Lower leg skin (tissue), 4 donors: ENCODE measurements at places on chromosomes 3 and 15. TPM values are rescaled to one million over a fixed set of nuclear protein-coding genes. Genes with fewer than 3 reads are reported as not detected.

ANKRD34C gene
- total RNA-seq, result not detected

ATP13A5 gene
- total RNA-seq, result 4.9 TPM

ITPKA gene
- not detected for total RNA-seq

GPR160 gene
- 1.5 TPM for total RNA-seq

CLDN1 gene
- 510 TPM for total RNA-seq

ZNF80 gene
- total RNA-seq, result not detected

VIPR1 gene
- 71.5 TPM for total RNA-seq

HRG gene
- not detected for total RNA-seq

C3orf85 gene
- total RNA-seq, result not detected

CCR8 gene
- not detected for total RNA-seq

SEMA4B gene
- 151 TPM for total RNA-seq

KAT2B gene
- 29.2 TPM for total RNA-seq

AHSG gene
- not detected for total RNA-seq

SSUH2 gene
- total RNA-seq, result 0.76 TPM

TEX264 gene
- total RNA-seq, result 103 TPM

PTPN23 gene
- 49.6 TPM for total RNA-seq

MOBP gene
- 0.13 TPM for total RNA-seq

CHRM5 gene
- not detected for total RNA-seq

SUSD5 gene
- total RNA-seq, result 1.3 TPM

TMC3 gene
- not detected for total RNA-seq

CSPG5 gene
- total RNA-seq, result 0.30 TPM

ASB14 gene
- total RNA-seq, result not detected

GOLGA8T gene
- total RNA-seq, result not detected

ZBTB47 gene
- total RNA-seq, result 24.7 TPM

RYR3 gene
- total RNA-seq, result 1.8 TPM

RPL39L gene
- total RNA-seq, result 8.8 TPM

TTC21A gene
- 4.1 TPM for total RNA-seq

ACTC1 gene
- 0.49 TPM for total RNA-seq

MAGEL2 gene
- total RNA-seq, result not detected

DCBLD2 gene
- total RNA-seq, result 14.5 TPM

DNAJB11 gene
- total RNA-seq, result 24.7 TPM

CCR9 gene
- 0.25 TPM for total RNA-seq

SLC7A14 gene
- total RNA-seq, result not detected

TAGLN3 gene
- total RNA-seq, result 0.68 TPM

MINAR1 gene
- 0.25 TPM for total RNA-seq

TMA7 gene
- 271 TPM for total RNA-seq

AQP9 gene
- 22.6 TPM for total RNA-seq

LAMB2 gene
- 374 TPM for total RNA-seq

SPTBN5 gene
- total RNA-seq, result 3.3 TPM

STRIT1 gene
- total RNA-seq, result not detected

GOLGA6L9 gene
- total RNA-seq, result 5.8 TPM

ECE2 gene
- total RNA-seq, result not detected
